Stimulated activated CD4-positive, alpha-beta T cell treated with anti-CD3 and anti-CD28 coated beads, Interleukin-15, amount 100 ng/mL, for 24 hours (primary cell): ENCODE measurements at places on chromosomes 5 and 9.

- DNase-seq: no peak
Observed at GRCh38 chr9:130205912-130206311, 33.7 kb downstream of the NCS1 start.

DNA sequence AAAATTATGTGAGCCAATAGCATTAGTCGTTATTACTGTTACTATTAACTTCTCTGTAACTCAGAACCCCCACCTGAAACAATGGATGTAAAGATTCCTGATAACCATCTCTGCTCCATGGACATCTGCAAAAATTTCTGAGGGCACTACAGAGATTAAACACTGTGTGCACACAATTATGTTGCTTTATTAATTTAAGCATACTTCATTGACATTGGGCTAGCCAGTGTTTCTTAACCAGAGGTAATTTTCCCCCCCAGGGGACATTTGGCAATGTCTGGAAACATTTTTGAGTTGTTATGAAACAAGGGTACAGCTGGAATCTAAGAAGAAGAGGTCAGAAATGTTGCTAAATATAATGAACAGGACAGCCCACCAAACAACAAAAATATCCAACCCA lies 19.3 kb downstream of the SLIT3 start:
- no peak for DNase-seq

- DNase-seq: no peak
Observed at GRCh38 chr5:169190849-169191248, 110.1 kb downstream of the SLIT3 start.

DNA sequence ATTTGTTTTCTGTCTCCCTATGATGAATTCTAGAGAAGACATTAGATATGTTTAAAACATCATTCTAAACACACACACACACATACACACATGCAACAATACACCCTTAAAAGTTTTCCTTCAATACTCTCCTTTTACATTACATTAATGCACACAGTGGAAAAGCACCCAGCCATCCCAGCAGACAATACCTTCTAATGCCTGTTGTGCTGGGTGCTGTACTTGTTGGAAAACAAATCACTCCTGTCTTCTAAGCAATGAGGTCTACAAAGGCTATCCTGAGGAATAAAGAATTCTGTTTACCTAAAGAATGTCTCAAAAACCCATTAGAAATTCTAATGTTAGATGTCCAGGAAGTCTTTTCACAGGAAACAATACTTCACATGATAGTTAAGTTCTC lies 259.1 kb upstream of the PPP1R2B start:
- no peak for DNase-seq
